ENCODE measurements at places on chromosomes 4 and X.
A peak's percentile ranks its signal among the peaks of the same experiment; 100 is the strongest.

- DNase-seq: no peak
Observed at GRCh38 chr4:52750819-52751486, at the start of gene ERVMER34-1. TSS of gene ERVMER34-1 (minus strand) at chr4:52751425. CDS start at chr4:52745520, 5,905 bp downstream.

- DNase-seq: no peak
Observed at GRCh38 chr4:83563998-83564397, 28.1 kb downstream of the GPAT3 start.

DNA sequence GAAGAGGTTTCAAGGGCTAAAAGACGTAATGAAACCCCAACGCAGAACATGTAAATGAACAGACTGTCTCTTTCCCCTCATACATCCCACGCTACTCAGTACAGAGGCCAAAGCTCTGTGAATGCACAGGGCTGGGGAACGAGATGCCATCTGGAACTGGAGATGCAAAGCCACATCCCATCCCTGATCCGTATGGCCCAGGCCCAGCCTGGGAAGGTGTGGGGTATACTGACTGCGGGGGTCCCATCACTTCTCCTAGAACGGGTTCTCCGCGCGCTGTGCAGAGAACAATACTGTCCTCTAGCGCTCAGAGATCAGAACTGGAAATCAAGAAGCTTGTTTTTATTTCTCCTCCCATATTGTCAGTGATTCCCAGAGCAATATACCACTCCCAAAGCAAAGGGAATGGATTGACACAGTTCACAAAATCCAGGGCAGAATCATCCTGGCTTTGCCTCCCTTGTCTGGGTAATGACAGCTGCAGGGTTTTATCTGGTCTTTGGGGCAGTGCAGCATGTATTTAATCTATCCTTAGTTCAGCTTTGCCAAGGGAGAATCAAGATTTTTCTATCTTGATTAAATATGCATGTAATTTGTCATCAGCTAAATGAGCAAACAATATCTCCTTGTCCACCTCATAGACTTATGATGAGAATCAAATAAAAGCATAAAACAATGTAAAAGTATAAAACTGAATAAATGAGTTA, 47.3 kb upstream of the TLR3 start:
- DNase-seq: peak; percentile 46

GRCh38 chr4:21470535-21470934, 478.0 kb downstream of the KCNIP4 start:
- no peak for DNase-seq

DNA sequence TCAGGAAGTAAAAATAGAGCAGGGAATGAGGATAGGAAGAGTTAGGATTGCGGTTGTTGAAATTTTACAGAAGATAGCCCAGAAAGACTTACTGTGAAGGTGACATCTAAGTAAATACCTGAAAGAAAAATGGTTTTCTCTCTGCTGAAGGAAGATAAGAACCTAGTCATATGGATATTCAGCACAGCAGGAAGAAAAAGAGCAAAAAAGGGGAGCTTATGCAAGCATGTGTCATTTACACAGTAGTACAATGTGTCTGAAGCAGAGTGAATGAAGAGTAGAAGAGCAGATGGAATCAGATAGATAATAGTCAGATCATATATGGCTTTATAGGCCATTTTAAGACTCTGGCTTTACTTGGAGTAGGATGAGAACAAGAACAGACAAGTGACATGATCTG, 126.9 kb upstream of the TENT5D start:
- DNase-seq: no peak

- DNase-seq: no peak
Observed at GRCh38 chr4:19540859-19541540, 710.7 kb upstream of the SLIT2 start.

Measured in left renal pelvis (tissue), 4 donors.